Prostate gland (tissue), 2 donors: ENCODE measurements at places on chromosomes 3 and 15. TPM values are rescaled to one million over a fixed set of nuclear protein-coding genes. Genes with fewer than 3 reads are reported as not detected.

The PXYLP1 gene
- total RNA-seq = 15.3 TPM

The RTP3 gene
- 0.68 TPM for total RNA-seq

The FAM81A gene
- 1.8 TPM for total RNA-seq

The PAK2 gene
- 37.4 TPM for total RNA-seq

The SLC6A20 gene
- 1.6 TPM for total RNA-seq

The SATB1 gene
- total RNA-seq = 51.7 TPM

The CCR2 gene
- 6.5 TPM for total RNA-seq

The PLSCR2 gene
- total RNA-seq = not detected

The PRR20G gene
- not detected for total RNA-seq

The OXTR gene
- total RNA-seq = 3.5 TPM

The HESX1 gene
- total RNA-seq = 3.6 TPM

The PODXL2 gene
- total RNA-seq = 63.9 TPM

The ATP8B4 gene
- total RNA-seq = 55.7 TPM

The FURIN gene
- 92.8 TPM for total RNA-seq
